Fibroblast of villous mesenchyme (primary cell): ENCODE measurements at places on chromosomes 6 and 20. TPM values are rescaled to one million over a fixed set of nuclear protein-coding genes. Genes with fewer than 3 reads are reported as not detected.

Gene PI3
- not detected in 2 replicates for total RNA-seq

Gene TAPBP
- total RNA-seq: 125 and 132 TPM in 2 replicates

Gene POU5F1
- total RNA-seq: not detected in 2 replicates

Gene SENP6
- 93.1 and 113 TPM in 2 replicates for total RNA-seq

Gene THEMIS
- under 0.01 TPM in 1 of 2 replicates, not detected in the other for total RNA-seq

Gene NTSR1
- total RNA-seq: under 0.01 TPM in 2 replicates

Gene FOXF2
- 0.97 TPM in 1 of 2 replicates, not detected in the other for total RNA-seq

Gene RAB44
- total RNA-seq: under 0.01 TPM in 1 of 2 replicates, not detected in the other

Gene ZNF165
- 0.32 and 0.86 TPM in 2 replicates for total RNA-seq

Gene BMP6
- under 0.01 and 1.7 TPM in 2 replicates for total RNA-seq

Gene UBE2V1
- 88.1 and 90.2 TPM in 2 replicates for total RNA-seq

Gene TINAG
- not detected in 2 replicates for total RNA-seq

Gene CAGE1
- total RNA-seq: under 0.01 TPM in 2 replicates

Gene MUC21
- total RNA-seq: not detected in 2 replicates

Gene MYLK4
- total RNA-seq: 0.43 and 0.64 TPM in 2 replicates
